NCI-H460 (cell line): ENCODE measurements at places on chromosomes 13 and 19. TPM values are rescaled to one million over a fixed set of nuclear protein-coding genes. Genes with fewer than 3 reads are reported as not detected.

The PTPRH gene
- total RNA-seq: 31.9 and 34.0 TPM in 2 replicates

The SMAD9 gene
- total RNA-seq: 1.2 TPM in 2 replicates

The NXNL1 gene
- not detected in 2 replicates for total RNA-seq

The CPAMD8 gene
- 0.10 TPM in 1 of 2 replicates, not detected in the other for total RNA-seq

The SHC2 gene
- 0.58 and 1.1 TPM in 2 replicates for total RNA-seq

DNA sequence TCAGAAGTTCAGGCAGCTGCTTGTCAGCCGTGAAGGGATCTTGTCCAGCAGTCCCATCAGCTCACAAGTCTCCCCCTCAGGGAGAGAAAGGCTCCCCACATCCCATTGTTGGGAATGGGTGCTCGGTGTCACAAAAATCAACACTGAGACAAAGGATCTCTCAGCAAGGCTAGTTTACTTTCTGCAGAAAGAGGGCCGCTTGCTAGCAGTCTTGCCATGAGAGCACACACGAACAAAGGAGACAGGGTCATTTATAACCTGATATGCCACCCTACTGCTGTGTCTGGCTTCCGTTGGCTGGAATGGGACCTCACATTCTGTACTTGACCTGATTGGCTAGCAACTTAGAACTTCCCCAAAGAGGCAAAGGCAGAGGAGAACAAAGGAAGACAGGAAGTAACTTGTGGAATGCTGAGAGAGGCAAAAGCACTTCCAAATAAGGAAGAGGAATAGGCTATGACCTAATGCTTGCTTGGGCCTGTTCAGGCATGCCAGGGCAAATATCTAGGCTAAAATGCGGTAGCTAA is 8.7 kb upstream of the IGFL3 start:
- peak; percentile 88 for DNase-seq

DNA sequence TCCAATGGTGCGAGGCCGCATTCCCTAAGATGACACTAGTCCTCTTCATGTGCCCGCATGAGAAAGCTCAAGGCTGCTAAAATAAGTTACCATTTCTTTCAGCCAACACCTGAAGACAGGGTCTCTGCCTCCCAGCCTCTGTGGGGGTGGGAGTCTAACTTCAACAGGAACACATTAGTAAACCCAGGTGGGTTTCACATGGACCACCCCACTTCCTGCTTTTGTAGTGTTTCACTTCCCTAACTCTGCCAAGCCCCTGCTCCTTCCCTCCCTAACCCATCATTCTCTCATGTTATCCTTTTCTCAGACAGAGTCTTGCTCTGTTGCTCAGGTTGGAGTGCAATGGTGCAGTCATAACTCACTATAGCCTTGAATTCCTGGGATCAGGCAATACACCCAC is 783.6 kb downstream of the UQCRFS1 start:
- DNase-seq: no peak

DNA sequence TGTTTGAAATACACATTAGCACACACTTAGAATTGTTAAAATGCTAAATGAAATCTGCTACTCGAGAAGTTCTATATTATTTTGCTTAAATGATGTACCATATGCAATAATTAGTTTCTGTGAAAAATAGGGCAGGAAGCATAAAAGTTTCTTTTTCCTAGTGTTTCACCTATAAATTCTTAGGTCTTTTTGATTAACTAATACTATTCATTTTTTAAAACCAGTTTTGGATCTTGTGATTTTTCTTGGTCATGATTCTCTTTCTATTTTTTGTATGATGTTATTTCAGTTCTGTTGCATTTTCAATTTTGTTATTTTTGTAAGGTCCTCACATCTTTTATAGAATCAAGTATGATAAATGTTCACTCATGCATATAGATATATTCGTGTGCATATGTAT is 66.1 kb downstream of the URI1 start:
- DNase-seq: no peak

- DNase-seq: no peak
Observed at GRCh38 chr19:17761148-17761547, 9.9 kb downstream of the FCHO1 start.

DNA sequence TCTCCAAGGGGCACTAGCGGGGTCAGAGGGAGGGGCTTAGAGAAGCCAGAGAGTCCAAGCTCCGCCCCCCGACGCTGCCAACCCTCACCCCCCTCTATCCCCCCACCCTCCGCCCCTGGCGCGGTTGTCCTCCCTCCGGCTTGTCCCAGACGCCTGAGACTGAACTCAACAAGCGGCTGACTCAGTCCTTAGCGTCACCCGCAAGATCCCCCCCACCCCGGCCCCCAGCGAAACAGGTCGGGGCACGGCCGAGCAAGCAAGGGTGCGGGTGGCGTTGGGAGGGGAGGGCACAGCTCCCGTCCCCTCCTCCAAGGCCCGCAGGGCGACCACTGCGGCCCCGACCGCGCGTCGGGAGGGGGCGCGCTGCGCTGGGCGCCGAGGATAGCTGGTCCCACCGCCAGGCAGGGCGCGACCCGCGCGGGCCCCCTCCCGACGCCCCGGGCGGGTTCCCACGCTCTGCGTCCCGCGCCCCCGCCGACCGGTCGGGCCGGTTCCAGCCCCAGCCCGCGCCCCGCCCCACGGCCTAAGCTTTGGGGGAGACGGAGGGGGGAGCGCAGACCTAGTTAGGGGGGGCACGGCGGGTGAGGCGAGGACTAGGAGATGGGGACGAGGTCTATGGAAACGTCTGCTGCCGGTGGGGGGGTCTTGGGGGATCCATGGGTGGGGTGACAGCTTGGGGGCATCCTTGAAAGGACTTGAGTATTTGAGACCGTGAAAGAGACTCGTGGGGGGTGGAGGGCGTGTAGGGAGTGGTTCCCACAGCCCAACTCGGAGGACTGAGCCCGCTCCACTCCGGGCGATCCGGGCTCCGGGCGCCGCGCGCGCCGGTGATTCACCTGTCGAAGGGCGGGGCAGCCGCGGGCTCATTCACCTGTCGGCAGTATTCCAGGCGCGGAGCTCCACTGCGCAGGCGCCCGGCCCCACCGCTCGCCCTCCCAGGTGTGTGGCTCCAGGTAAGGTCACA is 5.1 kb downstream of the NOTCH3 start:
- no peak for DNase-seq

DNA sequence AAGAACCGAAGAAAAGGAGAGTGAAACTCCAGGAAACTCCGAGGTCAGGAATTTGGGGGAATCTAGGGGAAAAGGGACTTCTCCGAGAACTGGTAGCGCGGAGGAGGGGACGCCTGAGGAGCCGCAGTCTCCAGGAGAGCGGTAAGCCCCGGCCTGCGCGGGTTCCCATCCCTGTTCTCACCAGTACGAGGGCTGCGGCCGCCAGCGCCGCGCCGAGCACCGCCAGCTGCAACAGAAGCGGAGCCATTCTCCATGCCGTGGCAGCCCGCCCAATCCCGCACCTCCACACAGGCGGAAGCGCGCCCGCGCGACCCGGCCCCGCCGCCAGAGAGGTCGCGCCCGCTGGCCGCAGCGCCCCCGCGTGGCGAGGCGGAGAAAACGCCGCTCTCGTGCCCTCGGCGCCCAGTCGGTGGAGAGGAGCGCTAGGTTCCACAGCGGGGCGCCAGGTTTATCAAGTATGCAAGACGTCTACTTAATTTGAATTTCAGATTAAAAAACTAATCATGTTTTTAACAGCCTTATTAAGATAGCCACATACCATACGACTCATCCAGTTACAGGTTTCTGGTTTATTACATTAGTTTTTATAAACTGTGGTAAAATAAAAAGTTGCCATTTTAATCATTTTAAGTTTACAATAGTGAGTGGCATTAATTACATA is at the start of gene ALG5:
ALG5 (minus strand) TSS at position 287 of the 661 bp plus-strand sequence; CDS start at position 247, 40 bp downstream.
- peak; percentile 75 for DNase-seq
